ENCODE measurements at places on chromosomes 11 and 22.

DNA sequence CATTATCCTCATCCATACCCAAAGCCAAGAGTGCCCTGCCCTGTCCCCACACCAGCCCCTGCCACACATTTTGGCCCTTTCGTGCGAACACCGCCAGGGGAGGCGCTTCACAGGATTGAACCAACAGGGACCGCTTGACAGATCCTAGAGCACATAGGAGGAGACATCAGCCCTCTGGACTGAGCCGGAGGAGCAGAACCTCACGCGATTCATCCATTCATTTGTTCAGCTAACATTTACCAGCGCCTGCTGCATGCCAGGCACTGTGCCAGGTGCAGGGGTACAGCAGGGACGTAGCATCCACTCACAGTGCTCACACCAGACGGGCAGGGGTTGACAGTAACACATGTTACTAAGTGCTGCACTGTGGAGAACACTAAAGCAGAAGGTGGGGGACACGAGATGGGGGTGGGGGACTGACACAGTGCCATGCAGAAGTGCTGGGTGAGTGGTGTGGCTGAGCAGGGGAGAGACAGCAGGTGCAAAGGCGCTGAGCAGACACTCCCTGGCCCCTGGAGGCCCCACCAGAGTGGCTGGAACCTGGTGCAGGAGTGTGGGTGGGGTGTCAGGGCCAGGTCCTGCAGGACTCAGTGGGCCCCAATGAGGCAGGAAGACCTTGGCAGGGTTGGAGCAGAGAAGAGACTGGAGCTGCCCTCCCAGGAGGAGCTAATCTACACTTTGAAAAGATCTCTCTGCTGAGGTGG, 3.4 kb downstream of the GNAZ start:
- no peak for DNase-seq

DNA sequence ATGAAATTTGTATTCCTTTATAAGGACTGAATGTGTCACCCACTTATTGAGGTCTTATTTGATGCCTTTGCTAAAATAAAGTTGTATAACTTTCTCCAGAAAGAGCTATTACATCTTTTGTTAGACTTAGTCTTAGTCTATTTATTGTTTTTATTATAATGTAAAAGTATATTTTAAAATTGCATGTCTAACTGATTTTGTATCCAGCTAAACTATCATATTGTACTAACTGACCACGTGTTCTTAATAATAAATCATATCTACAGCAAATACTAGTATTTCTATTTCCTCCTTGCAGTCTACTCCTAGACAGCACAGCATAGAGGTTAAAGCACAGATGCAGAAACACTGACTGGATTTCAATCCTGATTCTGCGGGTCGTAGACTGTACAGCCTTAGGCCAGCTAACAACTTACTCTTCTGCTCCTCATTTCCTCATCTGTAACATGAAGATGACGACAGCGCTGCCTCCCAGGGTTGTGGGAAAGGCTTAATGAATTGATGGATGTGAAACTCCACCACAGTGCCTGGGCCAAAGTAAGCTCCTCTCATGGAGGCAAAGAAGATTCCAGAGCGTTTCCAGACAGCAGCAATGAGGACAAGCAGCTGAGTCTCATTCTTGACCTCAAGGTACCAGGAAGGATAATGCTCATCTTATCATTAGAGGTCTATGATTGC, 13.2 kb downstream of the IFITM10 start:
- no peak for DNase-seq

- DNase-seq = no peak
Observed at GRCh38 chr11:37942081-37942480, 1344.0 kb upstream of the RAG2 start.

- DNase-seq = no peak
Observed at GRCh38 chr11:24624432-24624831, 127.6 kb downstream of the LUZP2 start.

DNA sequence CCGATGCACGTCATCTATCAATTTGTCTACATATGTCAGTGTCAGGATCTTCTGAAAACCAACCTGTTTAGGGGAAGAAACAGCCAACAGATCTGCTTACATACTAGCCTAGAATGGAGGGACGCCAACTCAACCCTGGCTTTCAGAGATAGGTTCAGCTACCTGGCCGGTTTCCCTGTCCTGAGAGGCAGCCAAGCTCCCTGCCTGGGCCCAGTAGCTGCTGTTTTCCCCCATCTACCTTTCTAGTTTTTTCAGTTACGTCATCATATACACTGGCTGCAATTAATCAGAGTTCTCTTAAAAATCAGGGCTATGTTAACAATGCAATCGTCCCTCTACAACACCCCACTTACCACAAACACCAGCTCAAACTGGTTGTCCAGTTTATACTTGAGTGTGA, 1.0 kb downstream of the SRPRA start:
- no peak for DNase-seq

DNA sequence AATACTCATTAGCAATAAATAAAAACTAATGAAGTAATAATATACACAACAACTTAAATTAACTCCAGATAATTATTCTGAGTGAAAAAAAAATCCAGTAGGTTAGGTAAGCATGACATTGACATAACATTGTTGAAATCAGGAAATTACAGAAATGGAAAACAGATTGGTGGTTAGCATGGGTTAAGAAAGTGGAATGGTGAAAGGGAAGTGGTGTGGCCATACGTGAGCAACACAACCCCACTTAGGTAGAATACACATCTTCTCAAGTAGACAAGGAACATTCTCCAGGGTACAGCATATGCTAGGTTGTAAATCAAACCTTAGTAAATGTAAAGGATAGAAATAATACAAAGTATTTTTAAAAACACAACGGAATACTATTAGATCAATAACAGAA, 30.2 kb upstream of the CLTCL1 start:
- DNase-seq = no peak

- no peak for DNase-seq
Observed at GRCh38 chr11:110366291-110366690, 63.5 kb upstream of the FDX1 start.
